Astrocyte (in vitro differentiated cells and primary cell): ENCODE measurements at places on chromosomes 7 and 10.

GRCh38 chr10:17001961-17002749 lies 127.5 kb downstream of the CUBN start:
- DNase-seq = peak; percentile 98

GRCh38 chr10:47050618-47051455 lies 139.6 kb downstream of the PTPN20 start:
- no peak for DNase-seq

DNA sequence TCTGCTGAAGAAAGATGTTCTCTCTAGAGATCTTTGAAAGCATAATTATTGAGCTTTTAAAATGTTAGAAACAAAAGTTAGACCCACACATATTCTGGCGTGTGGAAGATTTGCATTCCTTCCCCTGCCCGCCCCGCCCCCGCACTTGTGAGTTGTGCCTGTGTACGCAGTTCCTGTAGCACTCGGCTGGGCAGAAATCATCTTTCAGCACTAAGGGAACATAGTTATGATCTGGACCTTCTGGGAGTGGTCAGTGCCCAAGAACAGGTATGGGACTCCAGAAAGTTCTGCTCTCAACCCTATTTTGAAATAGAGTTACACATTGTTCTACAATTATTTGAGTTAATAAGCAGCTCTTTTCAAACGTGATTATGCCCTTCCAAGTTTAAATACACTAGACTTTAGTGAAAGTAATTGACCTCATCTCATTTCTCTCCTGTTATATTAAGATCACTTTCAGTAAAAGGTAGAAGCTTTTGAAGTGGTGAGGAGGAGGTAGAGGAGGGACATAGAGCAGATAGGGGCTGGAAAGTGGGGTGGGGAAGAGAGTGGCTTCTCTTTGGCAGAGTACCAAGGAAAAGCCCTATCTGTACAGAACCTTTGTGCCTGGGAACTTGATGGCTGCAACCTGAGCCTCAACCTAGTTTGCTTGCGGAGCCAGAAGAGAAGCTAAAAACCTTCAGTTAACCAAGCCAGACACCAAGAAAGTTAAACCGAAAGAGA lies 5.7 kb downstream of the BLVRA start:
- DNase-seq = no peak

- DNase-seq = no peak
Observed at GRCh38 chr10:114304571-114305421, 65.7 kb downstream of the VWA2 start.

DNA sequence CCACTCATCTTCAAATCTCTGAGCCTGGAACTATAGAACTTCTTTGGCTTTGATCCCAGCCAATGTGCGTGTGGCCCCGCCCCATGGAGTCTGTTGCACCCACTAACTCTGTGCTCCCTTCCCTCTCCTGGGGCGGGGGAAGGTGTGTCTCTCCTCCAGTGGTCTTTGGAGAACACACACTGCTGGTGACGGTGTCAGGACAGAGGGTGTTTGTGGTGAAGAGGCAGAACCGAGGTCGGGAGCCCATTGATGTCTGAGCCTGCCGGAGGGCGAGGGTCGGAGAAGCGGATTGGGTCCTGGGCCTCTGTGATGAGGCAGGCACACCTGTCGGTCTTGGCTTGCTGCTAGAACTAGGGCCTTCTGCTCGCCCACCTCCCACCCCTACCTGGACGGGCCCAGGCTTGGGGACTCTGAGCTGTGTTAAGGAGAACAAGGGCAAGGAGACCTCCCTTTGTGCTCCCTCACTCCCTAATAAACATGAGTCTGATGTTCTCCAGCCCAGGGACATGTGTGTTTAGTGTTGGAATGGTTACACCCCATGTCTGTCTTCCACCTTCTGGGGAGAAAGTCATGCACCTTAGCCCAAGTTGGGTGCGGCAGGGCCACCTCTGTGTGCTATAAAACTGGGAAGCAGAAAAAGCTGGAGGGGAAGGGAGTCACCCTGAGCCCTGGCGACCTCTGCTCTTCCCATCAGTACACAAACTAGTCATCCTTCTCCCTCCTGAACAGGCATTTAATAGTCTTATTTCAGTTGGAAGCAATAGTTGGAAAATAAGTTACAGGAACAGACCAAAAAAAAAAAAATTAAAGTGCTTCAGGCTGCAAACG lies 4.6 kb downstream of the TRAPPC14 start:
- no peak for DNase-seq

DNA sequence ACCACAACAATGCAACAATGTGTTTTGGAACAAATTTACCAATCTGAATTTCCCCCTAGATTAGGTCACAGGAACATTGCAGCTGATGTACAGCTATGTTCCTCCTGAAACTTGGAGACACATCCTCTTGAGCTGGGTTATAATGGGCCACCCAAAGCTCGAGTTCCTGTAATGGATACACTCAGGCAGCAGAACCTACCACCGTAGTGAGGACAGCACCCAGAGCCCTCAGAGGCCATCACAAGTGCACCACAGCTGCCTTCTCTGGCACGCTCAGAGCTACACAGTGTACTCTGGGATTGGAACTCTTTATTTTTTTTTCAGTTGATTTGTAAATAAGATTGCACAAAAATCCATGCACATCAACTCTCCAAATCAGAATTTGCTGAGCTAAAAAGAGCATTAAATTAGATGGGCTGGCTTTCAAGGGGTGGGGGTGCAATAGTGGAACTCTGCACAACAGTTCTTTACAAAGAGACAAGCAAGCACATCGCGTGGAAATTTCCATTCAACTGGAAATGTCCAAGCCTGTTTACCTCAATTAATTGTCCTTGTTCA lies 56.7 kb downstream of the EGFR start:
- no peak for DNase-seq

GRCh38 chr10:102065561-102066398 lies 631 bp downstream of the HPS6 start:
- no peak for DNase-seq

DNA sequence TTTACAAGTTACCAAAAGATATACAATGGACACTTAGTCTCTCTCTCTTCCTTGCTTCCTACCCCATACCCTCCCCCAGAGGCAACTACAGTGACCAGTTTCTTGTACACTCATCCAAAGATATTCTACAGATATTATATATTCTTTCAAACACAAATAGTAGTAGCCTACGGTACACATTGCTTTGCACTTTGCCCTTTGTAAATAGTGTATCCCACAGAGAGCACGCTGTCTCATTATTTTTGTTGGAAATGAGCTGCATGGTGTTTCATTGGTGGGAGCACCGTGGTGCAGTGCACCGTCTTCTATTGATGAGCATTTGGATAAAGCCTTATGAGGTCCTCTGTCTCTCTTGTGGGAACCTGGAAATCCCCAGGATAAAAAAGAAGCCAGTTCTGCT lies 24.2 kb downstream of the STRA8 start:
- no peak for DNase-seq

DNA sequence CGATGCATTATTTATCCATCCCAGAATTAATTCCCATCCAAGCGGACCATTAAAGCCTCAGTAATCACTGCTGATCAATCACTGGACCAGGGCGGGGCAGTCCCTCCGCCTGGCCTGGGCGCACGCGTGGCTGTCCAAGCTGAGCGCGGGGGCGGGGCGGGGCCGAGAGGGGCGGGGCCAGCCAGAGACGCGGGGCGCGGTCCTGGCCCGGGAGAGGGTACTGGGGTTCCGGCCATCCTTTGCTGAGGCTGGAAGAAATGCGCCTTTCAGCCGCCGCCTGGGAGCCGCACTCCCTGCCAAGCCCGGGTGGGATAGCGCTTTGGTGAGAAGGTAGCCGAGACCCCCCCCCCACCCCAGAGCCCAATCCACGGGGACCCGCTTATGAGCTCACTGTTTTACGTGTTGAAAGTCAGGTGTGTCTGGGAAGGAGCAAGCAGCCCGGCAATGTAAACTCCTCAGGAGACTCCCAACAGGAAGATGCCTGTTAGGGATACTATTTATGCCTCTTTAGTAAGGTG lies at the start of gene ARHGAP22:
TSS of gene ARHGAP22 (minus strand) at position 83 of the 518 bp plus-strand sequence. CDS start 277 bp downstream, outside the sequence.
- DNase-seq = no peak

- DNase-seq = no peak
Observed at GRCh38 chr7:35761871-35762677, 38.8 kb upstream of the SEPTIN7 start.
